Fibroblast of the aortic adventitia (primary cell): ENCODE measurements at places on chromosomes 12 and 14.

DNA sequence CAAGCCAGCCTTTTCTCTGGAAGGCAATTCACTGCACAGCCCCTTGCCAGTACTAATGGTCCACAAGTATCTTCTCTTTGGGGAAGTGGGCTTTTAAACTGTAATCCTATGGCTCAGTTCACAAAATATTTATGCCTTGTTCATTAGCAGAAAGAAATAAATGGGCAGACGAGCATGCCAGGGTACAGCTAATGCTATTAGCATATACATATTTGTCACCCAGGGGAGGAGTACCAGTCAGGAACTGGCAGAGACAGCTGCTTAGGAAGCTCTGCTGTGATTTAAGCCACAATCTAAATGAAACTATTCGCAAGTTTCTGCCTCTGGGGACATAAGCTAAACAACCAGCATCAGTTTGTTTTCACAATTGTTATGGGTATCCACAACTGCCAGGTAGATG is 113.4 kb upstream of the CCDC198 start:
- no peak for DNase-seq

DNA sequence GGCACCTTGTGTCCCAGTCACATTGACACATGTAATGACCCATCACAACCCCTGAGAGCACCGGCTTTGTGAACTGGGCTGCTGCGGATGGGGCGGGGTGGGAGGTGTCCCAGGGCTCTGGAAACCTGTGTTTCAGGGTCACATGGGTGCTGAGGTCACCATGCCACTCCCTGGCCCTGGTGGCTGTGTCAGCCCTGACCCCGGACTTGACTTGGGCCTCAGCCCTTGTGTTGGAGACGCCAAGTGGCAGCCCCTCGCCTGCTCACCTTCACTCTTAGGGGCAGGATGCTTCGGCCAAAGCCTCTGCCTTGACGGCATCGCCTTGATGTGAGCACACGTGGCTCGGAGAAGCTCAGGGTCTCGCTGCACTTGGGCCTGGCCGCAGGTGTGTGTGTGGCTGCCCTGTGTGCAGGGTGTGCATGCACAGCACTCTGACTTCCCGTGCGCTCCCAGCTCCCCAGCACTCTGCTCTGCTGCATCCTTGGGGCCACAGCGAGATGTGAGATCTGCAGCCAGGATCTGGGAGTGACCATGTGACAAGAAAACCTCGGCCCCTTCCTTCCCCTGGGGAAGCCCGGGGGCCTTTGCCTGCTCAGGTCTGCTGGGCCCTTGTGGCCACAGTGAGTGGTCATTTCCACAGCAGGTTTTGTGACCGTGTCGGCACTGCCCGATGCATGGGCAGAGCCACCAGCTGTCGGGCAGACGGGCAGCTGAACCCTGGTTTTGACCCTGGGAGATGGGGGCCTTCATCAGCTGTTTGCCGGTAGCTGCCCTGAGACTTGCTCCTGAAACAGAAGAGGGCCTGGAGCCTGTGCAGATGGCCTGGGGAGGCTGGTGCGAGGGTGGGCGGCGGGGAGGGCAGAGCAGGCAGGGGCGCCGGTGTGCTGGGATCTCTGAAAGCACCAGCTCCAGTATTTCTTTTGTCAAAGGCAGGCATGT is 167.4 kb downstream of the KIF26A start:
- DNase-seq: no peak

- no peak for DNase-seq
Measured at GRCh38 chr14:77593501-77593961, 22.9 kb downstream of the SPTLC2 start.

DNA sequence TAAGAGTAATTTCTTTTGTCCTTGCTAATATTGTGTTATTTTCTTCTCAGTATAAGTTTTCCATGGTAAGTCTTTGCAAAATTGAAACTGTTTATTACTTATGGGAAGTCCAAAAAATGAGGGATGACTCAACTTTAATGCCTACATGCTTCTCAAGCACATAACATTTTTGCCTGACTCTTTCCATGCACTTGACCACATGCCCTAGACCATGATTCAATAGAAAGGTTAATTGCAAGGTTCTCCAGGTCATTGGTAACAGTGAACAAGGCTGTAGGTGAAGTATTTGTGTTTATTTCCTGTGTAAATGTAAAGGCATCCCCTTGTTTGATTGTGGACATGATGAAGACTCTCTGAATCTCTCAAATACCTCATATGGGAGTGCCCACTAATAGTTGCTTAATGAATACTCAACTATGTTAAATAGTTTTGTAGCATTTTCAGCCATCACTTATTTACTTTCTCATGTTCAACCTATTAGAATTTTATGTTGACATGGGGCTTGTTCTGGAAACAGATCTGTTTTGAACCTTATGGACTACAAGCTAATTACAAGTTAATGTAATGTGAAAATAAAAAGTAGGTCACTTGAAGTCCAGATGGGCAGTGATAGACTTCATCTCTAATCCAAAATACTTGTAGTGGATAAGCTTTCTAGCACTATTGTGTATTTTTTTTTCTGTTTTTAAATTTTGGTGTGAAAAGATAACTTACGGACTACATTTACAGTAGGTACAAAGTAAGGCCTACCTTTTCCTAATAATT is 131.7 kb downstream of the TMTC2 start:
- peak; percentile 31 for DNase-seq

DNA sequence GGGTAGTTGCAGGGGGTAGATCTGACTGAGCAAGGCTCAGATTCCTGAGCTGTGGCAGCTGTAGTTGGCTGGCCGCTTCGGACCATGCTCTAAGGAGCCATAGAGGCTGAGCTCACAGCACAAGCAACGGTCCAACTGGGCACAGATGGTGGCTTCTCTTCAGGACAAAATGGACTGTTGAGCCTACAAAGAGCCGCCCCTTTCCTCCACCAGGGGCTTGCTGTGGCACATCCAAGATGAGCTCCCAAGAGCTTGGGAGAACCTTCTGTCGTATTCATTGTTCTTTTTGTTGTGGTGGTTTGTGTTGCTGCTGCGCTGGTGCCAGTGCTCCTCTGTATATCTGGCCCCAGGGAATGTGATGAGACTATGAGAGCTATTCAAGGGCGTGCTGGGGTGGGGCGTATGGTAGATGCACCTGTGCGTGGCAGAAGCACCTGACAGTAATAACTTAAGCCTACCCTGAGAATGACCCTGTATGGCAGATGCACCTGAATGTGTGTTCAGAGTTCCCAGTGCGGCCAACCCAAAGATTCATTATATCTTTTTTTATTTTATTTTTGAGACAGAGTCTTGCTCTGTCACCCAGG is 17.8 kb upstream of the LGALS3 start:
- DNase-seq: no peak

DNA sequence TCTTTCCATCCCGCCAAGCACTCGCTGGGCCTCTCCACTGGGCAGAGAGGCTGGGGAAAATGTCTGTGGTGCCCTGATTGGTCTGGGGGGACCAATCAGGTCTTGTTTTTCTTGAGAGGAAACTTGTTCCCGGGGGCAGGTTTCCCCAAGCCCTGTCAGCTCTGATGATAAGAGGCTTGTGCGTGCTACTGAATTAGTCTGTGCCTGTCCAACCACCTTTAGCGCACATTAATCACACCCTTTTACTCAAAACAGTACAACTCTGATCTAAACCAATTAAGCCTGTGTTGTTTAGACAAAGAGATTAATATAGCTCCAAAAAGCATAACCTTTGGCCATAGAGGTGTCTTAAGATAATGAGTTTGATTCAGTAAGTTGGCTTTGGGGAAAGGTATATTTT is 580.4 kb downstream of the VRK1 start:
- no peak for DNase-seq

DNA sequence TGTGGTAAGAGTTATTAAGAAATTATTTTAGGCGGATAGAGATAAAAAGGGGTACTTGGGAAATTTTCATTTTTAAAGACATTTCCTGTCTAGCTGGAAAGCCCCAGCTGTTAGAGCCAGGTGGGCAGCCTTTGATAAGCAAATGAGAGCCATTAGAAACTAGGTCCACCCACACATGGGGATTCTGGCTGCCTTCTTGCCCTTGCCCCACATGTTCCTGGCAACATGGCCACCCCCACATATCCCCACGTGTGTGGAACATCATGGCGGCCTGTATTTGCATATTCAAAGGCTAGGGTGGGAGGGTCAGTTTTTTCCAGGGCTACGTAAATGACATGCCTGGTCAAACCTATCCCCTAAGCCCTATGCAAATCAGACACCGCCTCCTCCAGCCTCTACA is 1382.1 kb downstream of the AACS start:
- no peak for DNase-seq

- no peak for DNase-seq
Measured at GRCh38 chr12:48201091-48201490, 2.0 kb downstream of the OR10AD1 start.

DNA sequence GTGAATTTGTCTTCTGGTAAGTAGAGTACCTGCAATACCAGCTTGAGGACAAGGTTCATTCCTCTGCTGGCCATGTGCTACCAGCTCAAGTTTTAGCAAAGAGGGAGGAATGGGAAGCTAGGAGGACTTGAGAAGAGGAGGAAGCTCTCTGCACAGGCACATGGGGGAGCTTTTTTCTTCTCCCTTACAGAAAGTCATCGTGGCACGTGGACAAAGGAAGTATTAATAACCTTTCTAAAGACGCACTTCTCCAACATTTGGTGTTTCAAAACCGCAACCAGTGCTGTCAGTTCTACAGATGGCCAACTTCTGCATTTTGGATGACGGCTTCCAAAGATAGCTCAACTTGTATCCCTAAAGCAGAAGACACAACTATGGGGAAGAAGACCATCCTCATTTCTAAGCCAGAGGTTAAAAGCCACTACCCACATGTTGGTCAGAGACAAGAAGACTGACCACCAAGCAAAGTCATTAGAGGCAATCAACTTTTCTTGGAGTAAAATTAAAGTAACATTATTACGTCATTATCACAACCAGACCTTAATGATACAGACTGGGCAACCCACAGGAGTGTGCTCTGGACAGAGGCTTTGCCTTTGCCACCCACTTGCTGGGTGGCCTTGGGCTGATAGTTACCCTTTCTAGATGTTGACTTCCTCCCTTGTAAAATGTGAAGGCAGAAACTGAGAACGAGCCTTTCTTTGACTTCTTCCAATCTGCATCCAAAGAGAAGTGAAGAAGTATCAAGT is 12.3 kb upstream of the TMED10 start:
- no peak for DNase-seq

- DNase-seq: no peak
Measured at GRCh38 chr14:104148433-104149277, 10.3 kb downstream of the KIF26A start.

GRCh38 chr12:89156340-89156739 is 196.0 kb downstream of the DUSP6 start:
- DNase-seq: peak; percentile 38

DNA sequence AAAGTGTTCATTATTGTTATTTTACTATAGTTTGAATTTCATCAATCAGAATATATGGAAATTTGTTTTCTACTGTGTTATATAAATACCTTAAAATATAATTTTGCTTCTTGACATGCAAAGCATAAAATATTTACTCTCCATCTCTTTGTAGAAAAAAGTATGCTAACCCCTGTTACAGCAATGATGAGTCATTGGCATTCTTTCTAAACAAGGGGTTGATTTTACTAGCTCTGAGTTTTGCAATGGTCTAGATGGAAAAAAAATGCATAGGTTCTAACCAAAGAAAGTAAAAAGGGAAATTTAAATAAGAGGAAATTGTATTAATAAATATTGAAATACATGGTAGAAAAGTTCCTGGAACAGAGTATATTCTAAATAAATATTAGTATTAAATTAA is 990.2 kb upstream of the ATXN7L3B start:
- DNase-seq: no peak

DNA sequence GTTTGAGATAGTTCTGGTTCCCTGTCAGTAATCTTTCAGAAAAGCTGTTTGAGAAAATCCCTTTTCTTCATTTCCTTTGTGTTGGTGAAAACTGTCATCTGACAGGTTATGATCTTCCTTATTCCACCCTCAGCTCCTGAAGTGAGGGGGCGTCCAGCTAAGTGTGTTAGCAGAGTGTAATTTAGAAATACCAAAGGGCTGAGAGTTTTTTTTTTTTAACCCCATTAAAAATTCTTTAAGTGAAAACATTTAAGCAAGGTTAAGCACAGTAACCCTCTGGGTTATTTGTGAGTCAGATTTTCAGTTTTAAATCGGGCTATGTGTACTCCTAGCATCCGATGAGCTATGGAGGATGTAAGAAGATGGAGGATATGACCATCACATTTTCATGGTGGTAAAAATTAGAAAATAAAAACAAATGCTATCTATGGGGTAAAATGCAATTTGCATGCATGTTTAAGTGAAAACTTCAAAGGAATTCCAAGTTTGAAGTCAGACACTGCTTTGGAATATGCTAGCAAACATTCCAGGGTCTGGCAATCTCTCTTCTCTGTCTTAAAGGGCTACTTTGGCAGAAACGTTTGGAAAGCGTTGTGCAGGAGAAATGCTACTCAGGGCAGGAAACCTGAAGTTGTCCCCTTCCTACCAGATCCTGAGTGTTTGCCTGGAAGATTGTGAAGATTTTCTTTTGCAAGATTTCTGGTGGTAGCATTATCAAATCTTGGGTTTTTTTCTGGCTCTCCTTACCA is 197.0 kb upstream of the PRICKLE1 start:
- no peak for DNase-seq

GRCh38 chr14:104378698-104379113 is 200.9 kb upstream of the C14orf180 start:
- no peak for DNase-seq

GRCh38 chr12:4830556-4831210 is 79.0 kb upstream of the KCNA1 start:
- no peak for DNase-seq

GRCh38 chr12:3746758-3747157 is 6.2 kb downstream of the CRACR2A start:
- no peak for DNase-seq

DNA sequence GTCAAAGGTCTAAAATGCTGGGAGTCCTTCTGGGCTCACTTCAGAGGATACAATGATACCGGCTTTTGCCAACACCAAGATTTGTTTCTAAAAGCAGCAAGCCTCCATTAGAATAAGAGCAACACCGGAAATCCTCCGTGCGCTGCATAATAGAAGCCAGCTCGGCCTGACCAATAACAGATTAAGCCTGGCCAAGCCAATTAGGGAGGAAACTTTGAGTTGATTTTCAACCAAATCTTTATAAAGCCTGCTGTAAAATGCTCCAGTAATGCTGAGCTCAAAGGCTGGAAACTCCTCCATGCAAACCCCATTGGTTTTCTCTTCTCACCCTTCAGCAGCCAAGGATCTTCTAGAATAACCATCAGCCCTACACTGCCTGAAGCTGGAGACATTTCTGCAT is 150.1 kb downstream of the NTF3 start:
- no peak for DNase-seq

GRCh38 chr14:101284711-101285110 is 276.6 kb upstream of the DIO3 start:
- no peak for DNase-seq
